Smooth muscle cell of the umbilical artery (primary cell): ENCODE measurements at places on chromosomes 7 and 10. TPM values are rescaled to one million over a fixed set of nuclear protein-coding genes. Genes with fewer than 3 reads are reported as not detected.

Gene TET1
- 4.7 and 5.3 TPM in 2 replicates for total RNA-seq

Gene SERPINE1
- 2,093 and 7,246 TPM in 2 replicates for total RNA-seq

Gene POMZP3
- 0.88 and 4.8 TPM in 2 replicates for total RNA-seq

Gene NCF1
- total RNA-seq: not detected in 2 replicates

Gene FAM25C
- not detected in 2 replicates for total RNA-seq

Gene PRLHR
- total RNA-seq: not detected in 2 replicates

Gene FFAR4
- not detected in 2 replicates for total RNA-seq

Gene SRI
- total RNA-seq: 79.0 and 121 TPM in 2 replicates

Gene TAS2R60
- total RNA-seq: not detected in 2 replicates

Gene LRRC4
- total RNA-seq: 0.18 TPM in 1 of 2 replicates, not detected in the other

Gene NKX2-3
- total RNA-seq: 0.14 and 0.89 TPM in 2 replicates

Gene TLX1
- total RNA-seq: not detected in 2 replicates

Gene NPFFR1
- total RNA-seq: not detected in 2 replicates

Gene EPHA1
- 0.09 TPM in 1 of 2 replicates, not detected in the other for total RNA-seq

Gene WDR86
- 8.6 TPM in 1 of 2 replicates, not detected in the other for total RNA-seq

Gene SEMA4G
- 1.2 and 1.4 TPM in 2 replicates for total RNA-seq

Gene SPDYE16
- 0.05 TPM in 1 of 2 replicates, not detected in the other for total RNA-seq

Gene NUTM2E
- total RNA-seq: 0.05 TPM in 1 of 2 replicates, not detected in the other

Gene GPR26
- total RNA-seq: not detected in 2 replicates

Gene HMX2
- not detected in 2 replicates for total RNA-seq

Gene AQP1
- 19.5 and 27.0 TPM in 2 replicates for total RNA-seq

Gene UCMA
- total RNA-seq: not detected in 2 replicates

Gene HOXA11
- 13.2 and 13.4 TPM in 2 replicates for total RNA-seq

Gene OPN1SW
- total RNA-seq: not detected in 2 replicates

Gene PTN
- total RNA-seq: 4.4 and 7.7 TPM in 2 replicates

Gene STN1
- total RNA-seq: 36.8 and 37.9 TPM in 2 replicates

Gene DMBT1
- total RNA-seq: not detected in 2 replicates

Gene GIMAP8
- total RNA-seq: under 0.01 TPM in 1 of 2 replicates, not detected in the other

Gene MICALL2
- 21.1 and 31.0 TPM in 2 replicates for total RNA-seq

Gene PDK4
- under 0.01 TPM in 1 of 2 replicates, not detected in the other for total RNA-seq

Gene NYAP1
- total RNA-seq: 0.83 and 1.2 TPM in 2 replicates

Gene CUZD1
- total RNA-seq: 0.23 and 0.30 TPM in 2 replicates

Gene LIPM
- not detected in 2 replicates for total RNA-seq

Gene LIPA
- total RNA-seq: 64.1 and 98.9 TPM in 2 replicates

Gene THSD7A
- total RNA-seq: 0.14 and 0.30 TPM in 2 replicates

Gene AKR1C2
- 1.2 and 1.7 TPM in 2 replicates for total RNA-seq

Gene CFAP43
- under 0.01 and 0.18 TPM in 2 replicates for total RNA-seq

Gene CYP2E1
- 0.60 and 0.89 TPM in 2 replicates for total RNA-seq

Gene SPAM1
- total RNA-seq: not detected in 2 replicates

Gene MYPN
- under 0.01 and 1.5 TPM in 2 replicates for total RNA-seq

Gene IL15RA
- 1.5 and 2.0 TPM in 2 replicates for total RNA-seq

Gene BLNK
- not detected in 2 replicates for total RNA-seq

Gene NOD1
- total RNA-seq: 3.3 and 6.6 TPM in 2 replicates

Gene HOXA6
- 3.6 and 5.8 TPM in 2 replicates for total RNA-seq

Gene GSTO1
- total RNA-seq: 158 and 323 TPM in 2 replicates

Gene GNAT3
- not detected in 2 replicates for total RNA-seq
